Lung (tissue), 17 donors: ENCODE measurements at places on chromosomes 7 and 10.

- peak; percentile 22 for DNase-seq
Measured at GRCh38 chr7:134327896-134328295, 11.2 kb upstream of the SLC35B4 start.

DNA sequence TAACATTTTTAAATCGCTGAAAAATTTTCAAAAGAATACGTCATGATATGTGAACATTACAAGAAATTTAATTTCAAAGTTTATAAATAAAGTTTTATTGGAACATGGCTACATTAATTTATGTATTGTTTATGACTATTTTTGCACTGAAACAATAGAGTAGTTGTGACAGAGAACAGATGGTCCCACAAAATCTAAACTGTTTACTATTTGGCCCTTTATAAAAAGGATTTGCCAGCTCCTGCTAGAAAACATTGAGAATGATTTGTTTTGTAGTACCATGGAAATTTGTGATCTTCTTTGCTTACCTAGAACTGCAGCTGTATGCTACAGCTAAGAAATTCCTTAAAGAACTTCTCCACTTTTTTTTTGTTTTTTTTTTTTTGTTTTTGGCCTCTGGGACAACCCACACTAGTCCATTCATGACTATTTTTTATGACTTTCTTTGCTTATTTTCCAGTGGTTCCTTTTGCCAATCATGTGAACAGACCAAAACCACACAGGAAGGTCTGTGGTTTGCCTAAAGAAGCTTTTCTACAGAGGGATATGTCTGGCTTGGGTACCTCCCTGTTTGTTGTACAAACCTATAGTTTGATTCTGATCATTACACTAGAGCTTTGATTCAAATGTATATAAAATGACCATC lies 55.7 kb downstream of the ST7 start:
- no peak for DNase-seq

GRCh38 chr7:94393246-94394108 lies 1.2 kb upstream of the COL1A2 start:
- DNase-seq, result peak; percentile 68

DNA sequence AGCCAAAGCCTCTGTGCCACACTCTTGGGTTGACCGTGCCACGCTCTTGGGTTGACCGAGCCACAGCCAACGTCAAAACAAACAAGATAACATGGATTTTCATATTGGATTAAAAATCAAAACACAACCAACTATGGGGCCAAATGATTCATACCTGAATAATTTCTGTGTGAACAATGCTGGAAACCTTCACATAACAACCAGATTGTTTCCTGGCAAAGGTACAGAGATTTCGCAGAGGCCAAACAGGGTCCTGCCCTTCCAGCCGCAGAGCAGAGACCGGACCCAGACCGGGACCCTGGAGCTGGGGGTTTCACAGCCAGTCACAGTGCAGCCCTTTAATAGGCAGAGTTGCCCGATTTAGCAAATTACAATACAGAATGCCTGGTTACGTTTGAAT lies 40.5 kb downstream of the ITIH5 start:
- no peak for DNase-seq

DNA sequence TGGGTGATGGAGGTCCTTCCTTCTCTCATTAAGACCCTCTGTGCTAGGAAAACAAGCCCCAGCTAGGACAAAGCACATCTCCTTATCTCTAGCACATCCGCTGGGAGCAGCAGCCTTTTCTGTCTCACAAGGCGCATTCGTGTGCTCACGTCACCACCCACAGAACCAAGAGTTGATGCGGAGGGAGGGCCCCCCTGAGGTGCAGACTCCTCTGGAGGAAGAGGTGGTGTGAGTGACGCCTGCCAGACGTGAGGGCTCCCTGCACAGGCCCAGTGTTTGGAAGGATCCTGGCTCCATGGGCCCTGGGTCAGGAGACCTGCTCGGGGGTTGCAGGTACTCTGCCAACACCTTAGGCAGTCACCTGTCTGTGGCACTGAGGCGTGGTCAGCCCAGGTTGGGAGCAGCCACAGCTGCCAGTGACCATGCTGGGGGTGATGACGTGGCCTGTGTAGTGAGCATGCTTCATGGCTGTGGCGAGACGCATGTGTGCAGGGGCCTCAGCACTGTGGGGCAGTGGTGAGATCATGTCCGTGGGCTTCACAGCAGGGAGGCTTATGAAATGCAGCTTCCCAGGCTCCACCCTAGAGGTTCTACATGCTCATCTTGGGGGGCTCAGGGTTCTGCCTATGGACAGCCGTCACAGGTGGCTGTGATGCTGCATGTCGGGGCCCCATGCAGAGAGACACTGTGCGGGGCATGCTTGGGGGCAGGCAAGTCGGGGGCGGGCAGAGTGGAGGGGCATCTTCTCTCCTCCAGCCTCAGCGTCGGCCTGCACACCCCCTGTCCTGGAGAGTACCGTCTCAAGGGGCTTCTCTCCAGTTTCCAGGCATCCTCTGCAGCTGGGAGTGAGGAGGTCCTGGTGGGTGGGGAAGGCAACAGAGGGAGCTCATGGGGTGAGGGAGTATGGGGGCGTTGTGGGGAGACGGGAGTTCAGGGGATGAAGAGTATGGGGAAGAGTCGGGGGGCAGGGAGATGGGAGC lies 56.2 kb upstream of the DPYSL4 start:
- no peak for DNase-seq

DNA sequence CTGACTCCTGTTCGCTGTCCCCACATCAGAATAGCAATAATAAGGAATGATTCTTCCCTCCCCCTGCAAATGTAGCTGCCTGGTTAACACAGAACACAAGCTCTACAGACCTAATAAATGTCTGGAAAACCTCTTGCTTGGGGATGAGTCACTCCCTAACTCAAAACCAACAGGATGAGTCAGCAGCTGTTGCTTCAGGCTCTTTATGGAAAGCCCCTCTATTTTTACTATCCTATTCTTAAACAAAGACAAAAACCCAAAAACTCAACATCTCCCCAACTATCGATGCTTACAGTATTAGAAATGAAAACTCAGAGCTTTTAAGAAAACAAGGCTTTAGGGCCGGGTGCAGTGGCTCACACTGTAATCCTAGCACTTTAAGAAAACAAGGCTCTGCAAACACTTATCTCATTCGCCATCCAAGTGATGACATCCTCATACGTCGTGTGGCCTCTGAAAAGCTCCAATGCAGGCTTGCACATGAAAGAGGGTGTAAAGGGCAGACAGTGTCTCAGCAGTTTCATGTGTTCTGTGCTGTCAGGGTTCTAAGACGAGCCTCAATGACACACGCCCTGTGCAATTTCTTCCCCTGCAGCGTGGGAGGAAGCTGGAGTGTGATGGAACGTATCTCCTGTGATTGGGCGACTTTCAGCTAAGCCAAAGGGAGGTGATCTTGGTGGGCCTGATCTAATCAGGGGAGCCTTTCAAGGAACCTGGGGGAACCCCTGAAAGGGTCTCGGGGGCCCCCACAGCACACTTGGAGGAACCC lies 70.1 kb downstream of the AMZ1 start:
- DNase-seq, result no peak

DNA sequence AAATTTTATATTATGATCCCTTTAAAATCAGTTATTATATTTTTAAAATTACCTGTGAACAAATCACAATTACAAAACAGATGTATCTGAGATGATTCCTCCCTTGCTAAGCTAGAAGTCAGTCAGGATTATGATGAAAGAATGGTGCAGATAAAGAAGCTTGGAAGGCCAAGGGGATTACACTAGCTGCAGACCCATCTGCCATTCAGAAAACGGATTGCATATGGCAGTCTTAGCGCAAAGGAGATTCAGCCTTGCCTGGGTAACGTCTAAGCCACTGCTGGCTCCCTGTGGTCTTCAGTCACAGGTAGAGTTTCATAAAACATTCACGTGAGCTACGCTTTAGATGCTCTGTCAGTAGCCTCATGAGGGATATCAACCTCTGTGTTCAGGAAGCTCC lies 222.2 kb downstream of the POU6F2 start:
- no peak for DNase-seq

- peak; percentile 22 for DNase-seq
Measured at GRCh38 chr10:458421-458851, 231.0 kb downstream of the DIP2C start.

GRCh38 chr10:47340608-47341170 lies 7.5 kb upstream of the RBP3 start:
- DNase-seq, result peak; percentile 70

- no peak for DNase-seq
Measured at GRCh38 chr7:158031867-158032308, 555.7 kb downstream of the PTPRN2 start.

- no peak for DNase-seq
Measured at GRCh38 chr10:26642896-26643653, 54.4 kb upstream of the PDSS1 start.

- DNase-seq, result no peak
Measured at GRCh38 chr10:29104661-29105399, 184.0 kb upstream of the LYZL1 start.

DNA sequence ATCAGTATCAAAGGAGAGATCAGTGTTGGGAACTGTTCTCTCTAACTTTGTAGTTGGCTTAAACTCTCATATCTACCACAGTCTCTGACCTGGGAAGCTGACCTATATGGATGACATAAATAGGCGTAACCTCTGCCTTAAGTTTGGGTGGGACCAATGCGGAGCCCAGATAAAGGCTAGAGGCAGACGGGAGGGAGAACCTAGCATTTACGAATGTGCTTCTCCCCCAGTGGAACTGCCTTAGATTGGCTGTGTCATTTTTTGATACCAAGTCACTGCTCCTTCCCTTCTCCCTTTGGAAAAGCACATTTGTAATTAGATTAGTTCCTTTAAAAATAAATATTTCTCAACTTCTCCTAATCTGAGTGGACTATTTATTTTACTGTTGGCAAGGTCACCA lies 23.7 kb upstream of the LRRN3 start:
- DNase-seq, result no peak

DNA sequence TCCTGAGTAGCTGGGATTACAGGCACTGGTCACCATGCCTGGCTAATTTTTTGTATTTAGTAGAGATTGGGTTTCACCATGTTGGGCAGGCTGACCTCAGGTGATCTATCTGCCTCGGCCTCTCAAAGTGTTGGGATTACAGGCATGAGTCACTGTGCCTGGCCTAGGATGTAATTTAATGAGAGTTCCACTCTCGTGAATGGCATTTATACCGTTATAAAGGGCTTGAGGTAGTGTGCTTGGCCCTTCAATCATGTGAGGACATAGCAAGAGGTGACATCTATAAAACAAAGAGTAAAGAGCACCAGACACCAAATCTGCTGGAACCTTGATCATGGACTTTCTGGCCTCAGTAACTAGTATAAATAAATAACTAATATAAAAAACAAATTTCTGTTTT lies 93.5 kb upstream of the PPP1R9A start:
- DNase-seq, result no peak

DNA sequence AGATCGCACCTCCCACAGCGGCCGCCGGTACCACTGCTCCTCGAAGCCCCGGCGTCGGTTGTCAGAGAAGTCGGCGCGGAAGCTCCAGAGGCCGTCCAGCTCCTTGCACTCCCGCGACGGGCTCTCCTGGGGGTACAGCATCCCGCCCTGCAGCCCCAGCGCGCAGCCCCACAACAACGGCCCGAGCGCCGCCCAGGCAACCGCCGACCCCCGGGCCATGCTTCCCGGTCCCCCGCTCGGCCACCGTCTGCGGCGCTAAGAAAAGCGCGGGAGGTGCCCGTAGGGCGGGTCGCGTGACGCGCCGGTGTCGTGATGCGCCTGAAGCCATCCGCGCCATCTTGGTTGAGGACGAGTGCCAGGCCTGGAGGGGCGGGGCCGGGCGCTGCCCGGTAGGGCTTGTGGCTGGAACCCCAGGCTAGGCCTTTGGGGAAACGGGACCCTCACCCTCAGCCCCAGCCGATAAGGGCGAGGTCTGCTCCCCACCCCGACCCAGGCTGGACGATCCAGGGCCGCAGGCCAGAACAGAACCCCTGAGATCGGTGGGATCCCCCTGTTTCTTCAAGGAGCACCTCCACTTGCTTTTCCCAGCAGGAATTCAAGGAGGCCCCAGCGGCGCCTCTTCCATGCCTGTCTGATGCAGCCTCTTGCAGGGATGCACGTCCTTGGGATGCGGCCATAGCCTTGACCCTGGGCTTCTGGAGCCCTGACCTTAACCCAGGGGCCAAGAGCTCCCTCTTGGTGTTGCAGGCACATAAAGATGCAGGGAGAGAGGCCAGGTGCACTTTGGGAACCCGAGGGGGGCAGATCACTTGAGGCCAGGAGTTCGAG lies at the start of gene GUSB:
Gene GUSB, minus strand, starts transcription at position 249 of the 828 bp plus-strand sequence. Its CDS starts 30 bp downstream, at position 219.
- peak; percentile 94 for DNase-seq

- no peak for DNase-seq
Measured at GRCh38 chr7:110534241-110534931, 556.5 kb upstream of the LRRN3 start.

DNA sequence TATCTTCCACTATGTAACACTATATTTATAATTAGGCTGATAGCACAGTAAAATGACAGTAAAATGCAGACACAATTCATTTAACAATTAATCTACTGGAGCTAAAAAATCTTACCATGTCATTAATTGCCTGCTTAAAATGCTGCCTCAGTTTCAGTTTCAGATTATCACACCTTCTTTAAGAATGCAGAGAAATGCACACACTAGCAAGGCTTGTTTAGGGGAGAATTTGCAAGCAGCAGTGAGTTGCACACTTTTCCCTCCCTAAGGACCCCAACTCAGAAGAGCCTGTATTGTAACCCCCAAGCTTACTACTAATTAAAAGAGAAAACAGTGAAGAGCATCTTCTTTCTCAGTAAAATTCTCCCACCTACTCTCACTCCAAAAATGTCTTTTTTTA lies 79.7 kb upstream of the KCNIP2 start:
- no peak for DNase-seq

DNA sequence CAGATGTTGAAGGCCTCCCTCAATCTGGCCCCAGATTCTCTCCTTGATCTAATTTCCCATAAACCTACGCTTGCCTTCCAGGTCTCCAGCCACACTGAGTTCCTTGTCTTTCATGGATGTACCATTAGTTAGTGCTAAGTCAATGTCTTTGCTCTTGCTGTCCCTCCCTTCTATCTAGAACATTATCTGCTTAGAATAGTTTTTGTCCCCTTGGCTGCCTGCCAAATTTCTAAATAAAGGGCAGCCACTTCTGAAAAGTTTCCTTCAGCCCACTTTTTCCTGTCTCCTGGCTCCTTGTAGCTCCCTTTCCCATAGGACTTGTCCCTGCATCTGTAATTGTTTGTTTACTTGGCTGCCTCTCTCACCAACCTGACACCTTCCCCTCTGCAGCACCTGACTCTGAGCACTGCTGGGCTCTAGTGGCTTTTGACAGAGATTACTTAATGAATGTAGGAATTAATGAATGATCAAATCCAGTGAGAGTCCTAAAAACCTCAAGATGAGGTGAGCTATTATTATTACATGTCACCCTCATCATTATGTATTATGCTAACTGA lies 58.3 kb downstream of the CXCL12 start:
- DNase-seq, result peak; percentile 37

DNA sequence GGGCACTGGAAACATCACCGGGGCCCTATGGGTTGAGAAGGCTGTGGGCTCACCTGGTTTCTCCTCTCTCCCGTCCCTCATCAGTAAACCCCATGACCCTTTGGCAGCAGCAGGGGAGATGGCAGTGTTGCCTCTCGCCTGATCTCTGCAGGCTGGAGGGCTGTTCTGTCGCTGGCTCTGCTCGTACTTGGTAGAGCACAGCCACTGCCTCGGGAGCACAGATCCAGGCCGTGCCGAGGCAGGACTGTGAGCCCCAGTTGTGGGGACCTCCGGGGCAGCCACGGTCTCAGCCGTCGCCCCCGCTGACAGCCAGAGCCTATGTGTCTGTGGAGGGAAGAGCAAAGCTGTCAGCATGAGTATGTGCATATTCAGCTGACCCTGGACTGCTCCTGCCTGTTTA lies 94.9 kb downstream of the PTPRE start:
- DNase-seq, result no peak
